ENCODE measurements at places on chromosomes 2 and 18.

GRCh38 chr2:36352701-36353100, 2.9 kb upstream of the CRIM1 start:
- no peak for DNase-seq

GRCh38 chr2:201854841-201855240, 48.5 kb downstream of the CDK15 start:
- DNase-seq, result no peak

DNA sequence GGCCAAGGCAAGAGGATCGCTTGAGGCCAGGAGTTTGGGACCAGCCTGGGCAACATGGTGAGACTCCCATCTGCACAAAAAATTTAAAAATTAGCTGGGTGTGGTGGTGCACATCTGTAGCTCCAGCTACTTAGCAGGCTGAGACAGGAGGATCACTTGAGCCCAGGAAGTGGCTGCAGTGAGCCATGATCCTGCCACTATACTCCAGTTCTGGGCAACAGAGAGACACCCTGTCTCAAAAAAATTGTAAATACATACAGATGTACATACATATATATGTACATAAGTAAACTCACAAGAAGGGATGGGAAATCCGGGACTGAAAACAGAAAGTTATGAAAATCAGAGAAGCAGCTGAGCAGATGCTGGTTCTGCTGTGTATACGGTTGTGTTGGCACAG, 29.6 kb upstream of the TAF4B start:
- no peak for DNase-seq

GRCh38 chr2:215882689-215883088, 130.7 kb downstream of the MREG start:
- no peak for DNase-seq

DNA sequence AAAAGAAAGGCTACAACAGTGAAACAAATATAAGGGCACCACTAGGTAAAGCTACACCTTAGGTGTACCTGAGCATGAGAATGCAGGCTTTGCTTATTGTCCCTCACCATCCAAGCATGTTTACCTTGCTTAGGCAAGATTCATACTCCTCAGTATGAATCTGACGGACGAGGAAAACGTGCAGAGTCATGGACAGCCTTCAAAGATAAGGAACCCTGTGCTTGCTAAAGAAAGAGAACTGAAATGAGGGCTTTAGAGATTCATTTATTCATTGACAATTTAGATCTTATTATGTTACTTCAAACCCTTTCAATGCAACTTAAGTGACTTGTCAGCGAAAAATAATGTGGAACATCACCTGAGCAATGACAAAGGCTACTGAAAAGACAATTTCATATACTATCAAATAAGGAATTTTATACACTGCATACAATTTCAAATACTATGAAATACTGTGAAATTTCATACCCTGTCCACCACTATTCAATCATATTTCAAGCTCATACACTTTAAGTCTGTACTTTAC, 21.7 kb downstream of the CLASP1 start:
- DNase-seq, result no peak

DNA sequence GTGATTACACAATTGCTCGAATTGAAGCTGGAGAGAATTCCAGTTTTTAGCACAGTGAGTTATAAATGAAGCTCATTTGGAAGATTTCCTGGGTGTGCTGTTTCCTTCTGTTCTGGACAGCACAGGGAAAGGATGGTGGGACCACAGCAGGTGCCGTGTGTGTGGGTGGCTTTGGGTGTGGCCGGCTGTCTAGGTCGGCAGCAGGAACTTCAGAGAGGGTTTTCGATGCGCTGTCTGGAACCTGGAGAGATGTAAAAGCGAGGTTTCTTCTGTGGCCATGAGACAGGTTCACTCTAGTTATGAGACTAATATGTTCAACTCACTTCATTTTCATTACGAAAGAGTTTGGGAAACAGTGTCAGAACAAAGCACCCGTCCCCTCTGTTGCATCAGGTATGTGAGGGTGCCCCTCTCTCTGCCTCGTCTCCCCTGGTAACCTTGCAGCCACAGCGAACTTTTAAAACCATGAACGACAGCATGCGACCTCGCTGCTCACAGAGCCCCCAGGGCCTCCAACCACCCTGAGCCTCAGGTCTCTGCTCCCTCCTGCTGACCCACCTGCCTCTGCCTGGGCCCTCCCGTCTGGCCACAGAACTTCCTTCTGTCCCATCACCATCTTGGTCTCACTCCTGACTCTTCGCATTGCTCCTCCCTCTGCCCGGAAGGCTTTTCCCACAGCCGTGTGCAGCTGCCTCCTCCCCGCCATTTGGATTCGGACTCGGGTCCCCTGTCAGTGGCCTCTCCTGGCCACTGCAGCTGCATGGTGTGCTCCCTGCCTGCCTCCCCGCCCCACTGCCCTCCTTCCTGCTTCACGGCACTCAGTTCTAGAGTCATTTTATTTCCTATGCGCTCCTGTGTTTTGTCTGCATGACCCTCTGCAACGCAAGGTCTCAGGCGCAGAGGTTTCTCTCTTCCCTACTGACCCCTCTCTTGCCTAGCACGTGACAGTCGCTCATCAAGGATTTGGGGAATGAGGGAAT, 151.2 kb downstream of the NDUFA10 start:
- no peak for DNase-seq

DNA sequence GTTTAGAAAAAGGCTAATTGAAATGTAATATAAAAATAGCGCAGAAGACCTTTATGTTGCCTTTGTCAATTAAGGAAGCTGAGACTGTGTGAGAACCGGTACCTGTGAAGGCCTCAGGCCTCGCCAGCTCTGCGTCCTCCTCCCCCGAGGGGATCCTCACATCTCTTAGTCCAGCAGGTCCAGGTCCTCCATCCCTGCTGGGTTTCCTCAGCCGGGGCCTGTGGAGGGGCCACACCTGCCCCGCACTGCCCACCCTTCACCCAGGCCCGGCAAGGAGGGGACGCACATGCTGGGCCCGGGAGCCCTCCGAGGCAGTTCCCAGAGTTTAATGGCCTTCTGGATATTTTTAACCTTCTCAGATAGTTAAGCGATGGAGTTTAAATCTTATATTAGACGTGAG, 3.5 kb downstream of the KCNG2 start:
- no peak for DNase-seq

DNA sequence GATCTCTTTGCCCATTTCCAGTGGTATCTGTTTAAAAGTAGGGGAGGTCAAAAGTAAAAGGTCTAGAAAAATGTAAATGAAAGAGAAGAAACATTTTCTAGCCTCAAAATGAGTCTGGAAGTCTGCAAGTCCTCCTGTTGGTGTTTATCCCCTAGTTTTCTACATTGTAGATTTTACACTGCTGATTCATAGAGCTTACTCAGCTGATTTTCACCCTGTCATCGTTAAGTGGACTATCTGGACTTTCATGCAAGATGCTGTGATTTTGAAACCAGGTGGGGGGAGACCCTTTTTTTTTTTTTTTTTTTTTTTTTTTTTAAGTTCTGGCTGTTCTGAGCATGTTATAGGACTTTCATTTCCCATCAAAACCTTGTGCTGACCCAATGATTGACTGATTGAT, 10.3 kb downstream of the HOXD3 start:
- DNase-seq, result no peak

DNA sequence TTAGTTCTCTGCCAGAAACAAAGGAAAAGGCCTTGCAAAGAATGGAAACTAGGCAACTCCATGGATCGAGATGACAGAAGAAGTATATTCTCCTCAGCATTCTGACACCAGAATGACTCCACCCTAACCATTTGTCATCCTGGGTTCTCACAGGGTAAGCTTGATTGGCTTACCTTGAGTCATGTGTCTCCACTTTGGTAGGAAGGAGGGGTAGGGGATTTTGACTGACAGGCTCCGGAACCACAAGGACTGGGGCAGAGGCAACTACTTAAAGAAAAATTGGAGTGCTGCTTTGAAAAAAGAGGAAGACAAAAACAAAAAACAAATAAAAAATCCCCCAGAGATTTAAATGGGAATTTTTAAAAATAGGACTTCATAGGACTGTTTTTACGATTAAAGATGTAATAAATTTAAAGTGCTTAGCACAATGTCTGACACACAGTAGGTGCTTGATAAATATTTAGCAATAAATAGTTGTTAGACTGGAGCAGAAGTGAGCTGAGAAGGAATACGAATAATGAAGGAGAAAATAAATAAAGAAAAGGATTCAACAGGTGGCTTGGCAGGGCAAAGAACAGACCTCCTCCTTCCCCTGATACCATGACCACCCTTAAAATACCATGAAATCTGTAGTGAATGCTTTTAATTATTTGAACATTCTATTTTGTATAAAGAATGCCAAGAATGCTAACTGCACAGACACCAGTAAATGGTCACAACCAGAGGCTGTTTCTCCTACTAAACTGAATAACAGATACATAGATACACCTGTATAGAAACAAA, 230.2 kb downstream of the CDCA7 start:
- no peak for DNase-seq

DNA sequence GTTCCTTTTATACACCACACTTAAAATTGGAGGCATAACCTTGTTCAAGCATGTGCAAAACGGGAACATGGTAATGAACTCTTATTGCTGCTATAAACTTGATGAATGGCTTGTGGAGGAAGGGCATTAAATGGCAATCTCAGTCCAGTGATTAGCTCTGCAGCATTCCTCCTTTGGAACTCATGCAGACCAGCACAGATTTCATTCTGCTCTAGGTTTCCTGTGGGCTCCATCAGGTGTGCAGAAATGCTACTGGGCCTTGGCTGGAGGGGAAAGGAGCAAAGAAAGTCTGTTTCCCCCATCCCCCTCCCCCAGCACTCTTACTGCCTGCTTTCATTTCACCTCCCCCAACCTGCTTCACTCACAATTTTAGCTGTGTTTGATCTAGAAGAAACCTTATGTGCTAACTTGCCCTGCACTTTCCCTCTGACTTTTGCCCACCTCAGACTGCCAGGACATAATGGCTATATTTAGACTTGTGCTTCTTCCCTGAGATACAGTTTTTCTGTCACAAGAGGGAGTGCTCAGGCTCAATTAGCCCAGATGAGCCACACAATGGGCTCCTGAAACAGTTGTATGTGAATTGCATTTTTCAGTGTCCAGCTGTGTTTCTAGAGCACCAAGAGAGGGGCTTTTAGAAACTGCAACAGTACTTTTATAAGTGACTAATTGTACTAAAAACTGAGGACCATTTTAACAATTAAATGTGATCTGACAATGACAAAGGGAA, 109.8 kb downstream of the FSHR start:
- no peak for DNase-seq
